ENCODE measurements at places on chromosomes 11 and 22.

GRCh38 chr11:2788168-2789071 is 88.6 kb upstream of the KCNQ1OT1 start:
- DNase-seq: peak; percentile 57

- DNase-seq: no peak
Observed at GRCh38 chr11:76153571-76153923, 52.8 kb downstream of the WNT11 start.

DNA sequence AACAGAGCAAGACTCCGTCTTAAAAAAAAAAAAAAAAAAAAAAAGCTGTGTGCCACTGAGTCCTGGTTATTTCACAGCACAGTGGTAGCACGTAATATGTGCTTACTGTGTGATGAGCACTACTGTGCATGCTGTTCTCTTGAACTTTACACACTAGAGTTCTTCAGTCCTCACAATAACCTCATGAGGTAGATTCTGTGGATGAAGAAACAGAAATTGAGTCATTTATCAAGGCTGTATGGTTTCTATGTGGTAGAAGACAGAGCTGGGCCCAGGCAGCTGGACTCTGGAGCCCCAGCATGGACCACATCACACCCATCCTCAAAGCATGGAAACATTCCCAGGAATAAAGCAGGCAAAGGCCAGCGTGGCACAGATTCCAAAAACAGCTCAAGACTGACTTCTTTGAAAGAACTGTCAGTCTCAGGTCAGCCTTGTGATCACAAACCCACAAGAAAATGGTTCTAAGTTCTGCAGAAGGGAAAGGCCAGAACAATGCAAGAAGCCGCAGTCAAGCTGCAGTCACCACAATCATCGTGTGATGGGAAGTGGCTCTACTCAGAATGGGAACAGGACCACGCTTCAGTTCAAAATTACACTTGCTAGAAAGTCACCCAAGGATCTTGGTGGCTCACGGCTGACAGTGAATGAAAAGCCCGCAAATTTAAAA is 49.5 kb downstream of the MICAL3 start:
- DNase-seq: peak; percentile 60

DNA sequence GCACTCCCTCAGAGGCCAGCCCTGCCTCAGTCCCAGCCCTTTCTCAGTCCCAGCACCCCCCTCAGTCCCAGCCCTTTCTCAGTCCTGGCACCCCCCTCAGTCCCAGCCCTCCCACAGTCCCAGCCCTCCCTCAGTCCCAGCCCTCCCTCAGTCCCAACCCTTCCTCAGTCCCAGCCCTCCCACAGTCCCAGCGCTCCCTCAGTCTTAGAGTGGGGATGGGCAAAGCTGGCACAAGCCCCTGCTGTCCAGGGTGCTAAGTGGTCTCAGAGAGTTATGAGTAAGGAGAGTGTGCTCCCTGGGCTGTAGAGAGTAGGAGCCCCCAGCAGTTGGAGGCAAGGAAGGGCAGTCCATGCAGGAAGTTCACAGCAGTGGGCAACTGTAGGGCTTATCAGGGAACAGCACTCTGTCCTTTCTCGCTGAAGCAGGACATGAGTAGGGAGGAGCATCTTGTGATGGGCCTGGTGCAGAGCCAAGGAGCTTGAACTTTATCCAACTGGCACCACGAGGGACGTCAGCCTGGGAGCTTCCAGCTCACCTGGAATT is 51.4 kb upstream of the CRYBB3 start:
- no peak for DNase-seq

DNA sequence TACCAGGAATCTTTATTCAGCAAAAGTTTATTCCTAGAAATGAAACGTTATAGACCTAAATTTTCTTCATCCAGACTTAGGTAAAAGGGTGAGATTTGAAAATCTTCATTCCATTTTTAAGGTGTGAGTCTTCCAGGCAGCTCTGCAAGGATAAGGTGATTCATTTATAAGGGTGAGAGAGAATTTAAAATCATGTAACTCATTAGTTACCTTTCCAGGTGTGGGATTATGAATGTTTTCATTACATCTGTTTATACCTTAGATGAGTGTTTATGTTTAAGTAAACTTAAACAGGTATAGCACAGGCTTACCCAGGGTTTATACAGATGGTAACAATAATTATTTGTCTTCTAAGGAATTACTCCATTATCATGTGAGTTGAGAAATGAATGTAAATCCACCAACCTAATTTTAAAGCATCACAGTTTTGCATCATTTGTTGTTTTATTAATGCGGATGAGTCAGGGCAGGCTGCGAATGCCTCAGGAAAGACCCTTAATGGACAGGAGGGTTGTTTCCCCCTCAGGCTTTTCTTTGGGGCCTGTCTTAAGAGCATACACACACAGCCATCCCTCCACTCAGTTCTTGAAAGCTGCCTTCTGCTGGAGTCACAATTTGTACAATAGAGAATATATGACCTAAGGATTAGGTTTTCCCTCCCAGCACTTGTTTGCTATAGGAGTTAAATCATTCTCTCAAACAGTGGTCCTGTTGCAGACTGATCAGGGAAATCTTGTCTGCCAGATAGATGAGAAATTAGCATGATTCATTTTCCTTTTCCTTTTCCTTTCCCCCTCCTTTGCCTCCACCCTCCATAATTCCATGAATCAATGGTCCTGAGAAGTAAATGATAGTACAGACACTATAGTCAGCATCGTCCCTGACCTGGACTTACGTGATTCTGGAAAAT is 3.0 kb downstream of the PRSS23 start:
- no peak for DNase-seq

- DNase-seq: no peak
Observed at GRCh38 chr11:83454674-83455073, 168.5 kb upstream of the CCDC90B start.

DNA sequence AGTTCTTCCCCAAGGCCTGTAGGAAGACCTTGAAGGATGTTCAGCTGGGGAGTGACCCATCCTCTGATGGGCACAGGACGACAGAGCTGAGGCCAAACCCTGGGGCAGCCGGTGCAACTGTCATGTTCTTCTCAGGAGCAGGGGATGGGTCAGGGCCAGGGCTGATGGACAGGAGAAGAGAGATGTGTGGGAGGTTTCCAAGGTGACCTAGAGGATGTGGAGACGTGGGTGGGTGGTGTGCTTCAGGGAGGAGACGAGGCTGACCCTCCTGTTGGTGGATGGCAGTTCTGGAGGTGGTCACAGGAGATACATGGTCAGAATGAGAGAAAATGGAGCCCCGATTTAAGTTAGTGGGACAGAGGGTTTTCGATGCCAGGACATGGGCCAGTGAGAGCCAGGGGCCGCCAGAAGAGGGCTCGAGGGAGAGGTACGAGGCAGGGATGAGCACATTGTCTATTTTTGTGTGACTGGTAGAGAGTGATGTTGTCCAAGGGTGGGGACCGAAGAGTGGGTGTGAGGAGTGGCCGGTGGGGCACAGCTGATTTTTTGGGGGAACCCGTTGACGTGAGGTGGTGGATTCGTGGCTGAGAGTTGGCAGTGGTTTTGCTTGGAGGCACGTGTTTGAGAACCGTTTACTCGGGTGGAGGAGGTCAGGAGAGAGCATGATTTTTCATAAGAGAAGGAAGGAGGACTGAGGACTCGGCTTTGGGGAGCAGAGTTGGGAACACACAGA is 14.6 kb downstream of the TBC1D22A start:
- no peak for DNase-seq

- no peak for DNase-seq
Observed at GRCh38 chr11:130203766-130204702, 44.5 kb downstream of the ST14 start.

- no peak for DNase-seq
Observed at GRCh38 chr11:44300844-44301563, 8.9 kb downstream of the ALX4 start.

- no peak for DNase-seq
Observed at GRCh38 chr11:95595973-95596489, 193.6 kb downstream of the FAM76B start.

DNA sequence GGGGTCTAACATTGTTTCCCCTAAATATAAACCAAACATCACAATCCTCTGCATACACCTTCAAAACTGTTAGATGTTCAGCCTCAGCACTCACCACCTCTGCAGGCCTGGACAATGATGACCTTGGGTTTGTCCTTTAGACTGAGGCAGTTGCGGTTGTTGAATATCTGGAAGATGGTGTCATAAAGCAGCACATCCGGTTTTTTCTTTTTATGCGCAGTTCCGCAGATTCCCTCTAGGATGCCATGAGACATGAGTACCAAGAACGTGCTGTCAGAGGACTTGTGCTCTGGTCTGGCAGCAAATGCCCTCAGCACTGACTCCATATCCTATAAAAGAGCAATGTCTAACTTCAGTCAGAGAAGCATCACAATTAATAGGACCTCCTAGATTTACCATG is 22.8 kb downstream of the CASP5 start:
- DNase-seq: no peak

- peak; percentile 68 for DNase-seq
Observed at GRCh38 chr11:126452241-126453101, 97.0 kb downstream of the ST3GAL4 start.

DNA sequence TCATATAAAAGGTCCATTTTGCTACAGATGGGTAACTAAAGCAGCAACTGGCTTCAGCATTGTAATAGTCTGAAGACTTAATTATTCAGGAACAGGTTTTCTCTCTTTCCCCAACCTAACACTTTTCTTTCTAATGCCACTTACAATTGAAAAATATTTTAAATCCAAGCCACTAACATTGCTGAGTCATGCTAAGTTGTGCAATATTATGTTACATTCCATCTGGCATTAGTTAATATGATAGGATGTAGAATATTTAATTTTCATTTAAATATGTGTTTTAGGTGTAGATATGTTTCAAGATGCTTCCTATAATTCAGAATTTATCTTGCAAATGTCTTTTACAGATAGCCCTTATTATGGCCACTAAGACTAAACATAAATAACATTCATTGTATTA is 98.6 kb downstream of the KIF18A start:
- no peak for DNase-seq

DNA sequence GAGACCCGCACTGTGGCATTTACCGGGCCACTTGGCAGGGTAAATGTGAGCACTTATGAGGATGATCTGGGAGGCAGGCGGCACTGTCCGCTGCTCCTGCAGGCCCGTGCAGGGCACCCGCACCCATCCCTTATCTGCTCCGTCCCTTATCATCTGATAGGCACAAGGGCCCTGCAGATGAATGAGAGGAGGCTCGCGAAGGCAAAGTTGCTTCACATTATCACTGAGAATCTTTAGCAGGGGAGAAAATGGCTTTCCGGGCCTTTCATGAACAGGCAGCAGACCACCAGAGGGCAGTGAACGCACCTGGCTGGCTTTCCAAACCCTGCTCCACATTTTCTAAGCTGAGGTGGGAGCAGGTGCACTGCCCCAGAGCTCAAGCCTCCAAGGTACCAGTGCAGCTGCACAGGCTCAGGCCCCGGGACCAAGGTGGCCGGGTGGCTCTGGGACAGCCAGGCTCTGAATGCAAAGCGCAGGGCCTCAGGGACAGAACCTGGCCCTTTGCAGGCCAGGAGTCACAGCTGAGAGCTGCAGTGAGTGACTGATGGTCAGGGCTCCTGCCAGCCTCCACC is 165.6 kb downstream of the SHANK2 start:
- DNase-seq: peak; percentile 46

GRCh38 chr22:37229805-37230672 is 14.0 kb downstream of the RAC2 start:
- peak; percentile 61 for DNase-seq

DNA sequence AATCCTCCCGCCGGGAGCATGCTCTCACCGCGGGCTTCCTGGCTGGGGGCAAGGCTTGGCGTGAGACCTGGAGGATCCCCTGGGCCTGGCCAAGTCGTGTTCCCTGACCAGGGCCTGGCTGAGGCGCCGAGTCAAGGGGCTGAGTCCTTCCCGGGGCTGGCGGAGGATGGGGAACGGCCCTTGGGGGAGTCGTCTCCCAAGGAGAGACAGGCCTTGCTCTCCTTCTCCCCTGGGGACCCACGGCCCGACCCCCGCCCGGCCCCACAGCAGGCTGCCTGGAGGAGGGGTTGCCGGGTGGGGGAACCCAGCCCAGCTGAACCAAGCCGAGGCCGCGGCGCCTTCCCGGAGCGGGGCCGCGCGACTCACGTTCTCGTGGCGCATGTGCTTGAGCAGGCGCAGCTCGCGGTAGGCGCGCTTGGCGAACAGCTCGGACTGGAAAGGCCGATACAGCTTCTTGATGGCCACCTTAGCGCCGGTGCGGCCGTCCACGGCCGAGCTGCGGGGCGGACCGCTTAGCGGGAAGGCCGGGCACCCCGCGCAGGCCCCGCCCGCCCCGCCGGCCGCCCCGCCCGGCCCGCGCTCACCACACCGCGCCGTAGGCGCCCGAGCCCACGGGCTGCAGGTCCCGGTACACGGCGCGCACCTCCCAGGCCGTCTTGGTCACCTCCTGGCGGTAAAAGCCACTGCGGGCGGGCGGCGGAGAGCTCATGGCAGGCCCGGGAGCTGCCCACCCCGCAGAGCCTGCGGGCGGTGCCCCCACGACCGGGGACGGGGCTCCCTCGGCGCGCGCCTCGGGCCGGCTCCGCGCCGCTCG is 475 bp downstream of the MAPK12 start:
- peak; percentile 62 for DNase-seq

GRCh38 chr11:87286338-87286737 is 248.6 kb downstream of the TMEM135 start:
- no peak for DNase-seq

GRCh38 chr22:48558016-48558415 is 1269.7 kb downstream of the BRD1 start:
- DNase-seq: no peak

- DNase-seq: no peak
Observed at GRCh38 chr11:27663326-27663725, 36.9 kb downstream of the BDNF start.

DNA sequence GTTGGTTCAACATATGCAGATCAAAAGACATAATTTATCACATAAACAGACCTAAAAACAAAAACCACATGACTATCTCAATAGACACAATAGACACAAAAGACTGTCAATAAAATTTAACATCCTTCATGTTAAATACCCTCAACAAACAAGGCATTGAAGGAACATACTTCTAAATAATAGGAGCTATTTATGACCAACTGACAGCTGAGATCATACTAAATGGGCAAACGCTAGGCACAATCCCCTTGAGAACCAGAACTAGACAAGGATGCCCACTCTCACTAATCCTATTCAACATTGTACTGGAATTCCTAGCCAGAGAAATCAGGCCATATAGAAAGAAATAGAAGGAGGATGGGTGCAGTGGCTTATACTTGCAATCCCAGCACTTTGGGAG is 50.3 kb upstream of the GLYAT start:
- no peak for DNase-seq

GRCh38 chr22:26589367-26589844 is 526 bp downstream of the TPST2 start:
- DNase-seq: peak; percentile 49

- peak; percentile 91 for DNase-seq
Observed at GRCh38 chr22:32801537-32802236, at the start of gene TIMP3. Gene TIMP3, plus strand, starts transcription at chr22:32801705. Its CDS starts 297 bp downstream, at chr22:32802002.

Measured in femur (tissue), 1 donor.